DMS53 (cell line): ENCODE measurements at places on chromosomes 5 and 9.
A peak's percentile ranks its signal among the peaks of the same experiment; 100 is the strongest.

DNA sequence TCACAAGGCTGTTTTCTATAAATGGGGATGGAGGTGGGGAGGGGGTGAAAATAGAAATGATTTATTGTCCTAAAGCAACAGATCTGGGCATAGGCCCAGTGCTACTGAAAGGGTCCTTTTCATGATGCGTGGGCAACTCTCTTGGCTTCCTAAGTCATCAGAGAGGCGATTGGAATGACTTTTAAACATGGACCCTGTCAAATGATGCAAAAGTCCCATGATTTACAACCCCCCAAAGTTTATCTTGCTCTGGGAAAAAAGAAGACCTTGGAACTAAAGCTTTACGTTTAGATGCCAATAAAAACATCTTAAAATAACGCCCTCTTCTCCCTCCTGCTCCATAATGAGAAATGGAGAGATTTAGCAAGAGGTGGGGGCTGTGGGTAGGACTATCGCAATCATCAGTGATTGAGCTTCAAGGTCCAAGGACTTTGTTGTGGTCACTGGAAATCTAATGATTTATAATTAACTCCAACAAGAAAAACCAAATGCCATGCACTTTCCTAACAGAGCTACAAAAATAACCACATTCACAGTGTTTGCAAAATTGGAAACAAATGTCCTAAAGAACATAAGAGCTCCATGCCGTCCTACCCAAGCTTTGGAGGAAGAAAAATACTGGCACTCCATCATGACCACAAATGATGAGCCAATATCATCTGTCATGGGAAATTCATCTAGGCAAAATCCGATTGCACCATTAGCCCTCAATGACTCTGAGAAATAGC, 167.5 kb upstream of the CLINT1 start:
- DNase-seq: no peak

- no peak for DNase-seq
Measured at GRCh38 chr9:113564498-113565237, 101.1 kb downstream of the RGS3 start.

- no peak for DNase-seq
Measured at GRCh38 chr5:141465351-141465750, 10.4 kb upstream of the PCDHGC3 start.

DNA sequence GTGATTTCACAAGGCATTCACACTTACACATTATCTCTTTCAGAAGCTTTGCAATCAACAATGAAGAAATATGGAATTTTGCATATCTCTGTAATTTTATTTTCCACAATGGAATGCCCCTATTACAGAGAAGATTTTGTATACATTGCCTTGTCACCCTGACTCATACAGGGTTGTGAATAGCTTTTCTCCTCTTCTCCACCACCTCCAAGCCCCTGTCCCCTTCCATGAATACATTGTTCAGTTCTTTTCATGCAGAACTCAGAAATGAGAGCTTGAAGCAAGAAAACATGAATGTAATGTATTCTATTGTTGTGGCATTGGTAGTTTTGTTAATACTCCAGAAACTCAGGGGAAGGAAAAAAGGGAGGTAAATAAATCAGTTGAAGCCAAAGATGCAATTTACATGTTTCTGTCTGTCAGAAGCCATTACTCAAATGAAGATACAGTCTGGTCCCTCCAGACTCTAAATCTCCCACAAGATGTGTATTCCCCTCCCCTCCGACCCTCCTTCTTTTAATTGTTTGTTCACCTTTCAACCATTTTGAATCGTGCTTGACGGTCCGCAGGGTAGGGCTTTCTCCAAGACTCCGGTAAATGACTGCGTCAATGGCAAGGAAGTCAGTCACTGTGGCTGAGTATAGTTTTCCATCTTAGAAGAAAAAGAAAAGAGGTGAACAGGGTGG, 86.1 kb downstream of the SEMA6A start:
- no peak for DNase-seq

GRCh38 chr5:145553177-145553576, 282.0 kb downstream of the PRELID2 start:
- DNase-seq: no peak

GRCh38 chr9:117757561-117758190, 53.5 kb downstream of the TLR4 start:
- peak; percentile 6 for DNase-seq

GRCh38 chr9:17425384-17425783, 153.5 kb upstream of the SH3GL2 start:
- DNase-seq: no peak

DNA sequence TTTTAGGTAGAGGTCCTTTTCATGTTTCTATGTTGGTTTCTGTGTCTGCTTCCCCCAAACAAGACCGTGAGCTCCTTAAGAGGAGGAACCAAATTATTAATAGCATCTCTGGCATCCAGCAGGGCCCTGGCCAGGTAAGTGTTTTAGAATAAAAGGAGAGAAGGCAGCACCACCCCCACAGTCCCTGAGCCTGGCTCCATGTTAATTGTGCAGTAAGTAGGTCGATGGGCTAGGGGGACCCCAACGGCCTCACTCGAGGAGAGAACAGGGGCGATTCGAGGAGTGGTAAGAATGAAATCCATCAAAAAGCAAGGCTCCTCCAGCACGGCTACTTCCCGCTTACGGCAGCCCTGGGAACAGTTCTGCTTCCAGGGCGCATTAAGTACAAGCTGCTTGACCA, 67.0 kb downstream of the GABBR2 start:
- no peak for DNase-seq

- peak; percentile 96 for DNase-seq
Measured at GRCh38 chr5:134411546-134412266, at the start of gene CDKN2AIPNL. TSS of gene CDKN2AIPNL (minus strand) at chr5:134411881. CDS start at chr5:134411854, 27 bp downstream.

GRCh38 chr9:34503406-34503805, 19.4 kb downstream of the ENHO start:
- DNase-seq: no peak

- no peak for DNase-seq
Measured at GRCh38 chr5:58810086-58810485, 227.2 kb downstream of the RAB3C start.

- DNase-seq: no peak
Measured at GRCh38 chr9:130513078-130513477, 66.3 kb upstream of the FUBP3 start.
